SK-N-MC (cell line): ENCODE measurements at places on chromosomes 3 and 15.

GRCh38 chr3:171044835-171045793, 18.6 kb upstream of the SLC2A2 start:
- DNase-seq: no peak

DNA sequence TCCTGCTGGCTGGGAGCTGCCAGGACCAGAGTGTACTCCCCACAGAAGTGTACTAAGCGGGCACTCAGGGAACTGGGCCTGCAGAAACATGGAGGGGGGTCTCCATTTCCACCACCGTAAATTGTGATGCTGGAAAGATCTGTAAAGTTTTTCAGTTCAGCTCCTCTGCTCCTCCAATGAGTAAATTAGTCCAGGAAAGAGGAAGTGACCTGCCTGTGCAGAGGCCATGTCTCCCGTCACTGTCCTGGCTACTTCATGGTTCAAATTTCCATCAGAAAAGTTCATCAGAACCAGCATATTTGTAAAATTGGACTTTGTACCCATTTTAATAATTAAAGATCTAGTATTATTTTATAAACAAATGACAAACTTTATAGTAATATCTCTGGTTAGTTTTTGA, 226.7 kb upstream of the THBS1 start:
- DNase-seq: no peak

DNA sequence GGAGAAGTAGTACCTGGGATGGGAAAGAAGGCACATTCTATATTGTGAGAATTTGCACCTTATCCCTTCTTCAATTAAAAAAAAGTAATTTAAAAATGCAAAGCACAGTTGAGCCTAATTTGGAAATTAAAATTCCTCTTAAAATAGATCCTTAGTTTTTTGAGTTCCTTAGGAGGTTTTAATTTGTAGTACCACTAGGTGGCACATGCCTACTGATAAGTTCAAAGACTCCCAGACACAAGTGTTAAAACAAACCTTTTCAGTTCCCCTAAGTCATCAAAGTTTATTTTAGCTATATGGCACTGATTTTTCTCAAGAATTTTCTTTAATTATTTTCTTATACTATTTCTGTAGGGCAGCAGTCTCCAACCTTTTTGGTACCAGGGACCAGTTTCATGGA, 127.6 kb upstream of the AZI2 start:
- peak; percentile 5 for DNase-seq

GRCh38 chr3:112736386-112736785, 95.4 kb upstream of the CCDC80 start:
- DNase-seq: no peak

GRCh38 chr3:146153429-146153828, 7.6 kb downstream of the PLOD2 start:
- no peak for DNase-seq

DNA sequence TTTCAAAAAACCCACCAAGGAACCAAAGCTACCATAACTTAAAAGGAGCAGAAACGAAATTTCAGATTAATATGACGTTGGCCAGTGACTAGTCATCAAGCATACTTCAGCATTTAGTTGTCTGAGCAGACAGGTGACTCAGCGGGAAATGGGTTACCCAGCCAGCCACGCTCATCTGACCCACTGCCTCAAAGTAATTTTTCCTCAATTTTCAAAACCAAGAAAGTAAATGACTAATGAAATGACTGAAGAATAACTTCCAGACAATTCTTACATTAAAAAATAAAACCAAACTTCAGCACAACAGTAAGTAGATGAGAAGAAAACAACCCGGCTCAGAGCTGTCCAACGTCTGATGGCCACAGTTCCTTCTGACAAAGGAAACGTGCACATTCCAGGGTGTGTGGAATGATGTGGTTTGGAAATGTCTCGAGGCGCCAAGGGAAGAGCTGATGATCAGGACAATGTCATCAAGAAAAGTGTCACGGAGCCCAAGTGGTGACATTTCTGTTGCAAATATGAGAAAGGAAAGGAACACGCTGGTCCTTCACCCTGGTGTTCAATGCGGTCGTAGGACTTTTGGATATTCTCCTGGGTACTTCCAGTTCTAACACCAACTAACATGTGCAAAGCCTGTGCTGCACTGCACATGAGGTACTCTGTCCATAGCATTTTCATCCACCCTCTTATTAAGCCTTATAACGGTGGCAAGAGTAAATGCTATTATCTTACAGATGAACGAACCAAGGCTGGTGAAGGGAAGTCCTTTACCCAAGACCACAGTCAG, 79.1 kb downstream of the FOXP1 start:
- no peak for DNase-seq

- DNase-seq: peak; percentile 57
Measured at GRCh38 chr3:151923901-151924300, 50.5 kb downstream of the SUCNR1 start.

GRCh38 chr15:60179786-60180391, 175.8 kb downstream of the FOXB1 start:
- DNase-seq: no peak

DNA sequence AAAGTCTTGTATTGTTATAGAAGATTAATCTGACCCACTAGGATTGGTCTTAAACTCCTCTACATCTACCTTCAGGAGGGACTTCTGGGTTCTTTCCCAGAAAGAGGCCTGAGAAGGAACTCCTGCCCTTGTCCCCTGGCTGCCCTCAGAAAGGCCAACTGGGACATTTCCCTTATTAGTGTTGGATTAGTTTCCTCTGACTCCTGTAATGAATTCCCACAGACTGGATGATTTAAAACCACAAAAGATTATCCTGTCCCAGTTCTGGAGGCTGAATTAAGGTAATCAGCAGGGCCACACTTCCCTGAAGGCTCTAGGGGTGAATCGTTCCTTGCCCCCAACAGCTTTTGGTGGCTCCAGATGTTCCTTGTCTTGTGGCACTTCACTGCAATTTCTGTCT, 102.8 kb upstream of the NMNAT3 start:
- no peak for DNase-seq
